Activated CD4-positive, alpha-beta T cell treated with anti-CD3 and anti-CD28 coated beads, Interleukin-2, amount 10 ng/mL, durations not matched to agents 24 days and 14 days (primary cell): ENCODE measurements at places on chromosomes 11 and 22.

GRCh38 chr22:19700790-19701419, 13.4 kb upstream of the SEPTIN5 start:
- no peak overlapping the region for H3K4me3 ChIP-seq
- H3K27ac ChIP-seq, result no peak overlapping the region
- H3K36me3 ChIP-seq, result no peaks in the 10 kb centered on the region
- peaks cover 8% of the 10 kb centered on the region for H3K27me3 ChIP-seq

DNA sequence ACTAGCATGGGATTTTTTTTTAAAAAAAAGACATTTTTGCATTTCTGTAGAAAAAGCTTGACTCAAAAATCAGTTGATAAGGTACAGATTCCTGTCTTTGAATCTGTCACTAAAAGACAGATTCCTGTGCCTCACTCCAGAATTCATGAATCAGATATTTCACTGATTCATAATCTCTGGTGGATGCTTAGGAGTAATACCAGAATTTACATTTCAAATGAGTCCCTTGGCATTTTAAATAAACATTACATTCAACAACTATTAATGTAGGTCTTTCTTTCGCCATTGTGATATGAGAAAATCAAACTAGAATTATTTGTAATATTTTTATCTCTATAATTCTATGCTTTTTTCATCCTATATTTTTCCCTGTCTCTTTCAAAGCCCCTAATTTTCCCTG, 128.3 kb downstream of the APIP start:
- H3K27ac ChIP-seq, result no peak overlapping the region
- H3K36me3 ChIP-seq, result no peaks in the 10 kb centered on the region
- no peak for DNase-seq
- H3K4me3 ChIP-seq, result no peak overlapping the region

DNA sequence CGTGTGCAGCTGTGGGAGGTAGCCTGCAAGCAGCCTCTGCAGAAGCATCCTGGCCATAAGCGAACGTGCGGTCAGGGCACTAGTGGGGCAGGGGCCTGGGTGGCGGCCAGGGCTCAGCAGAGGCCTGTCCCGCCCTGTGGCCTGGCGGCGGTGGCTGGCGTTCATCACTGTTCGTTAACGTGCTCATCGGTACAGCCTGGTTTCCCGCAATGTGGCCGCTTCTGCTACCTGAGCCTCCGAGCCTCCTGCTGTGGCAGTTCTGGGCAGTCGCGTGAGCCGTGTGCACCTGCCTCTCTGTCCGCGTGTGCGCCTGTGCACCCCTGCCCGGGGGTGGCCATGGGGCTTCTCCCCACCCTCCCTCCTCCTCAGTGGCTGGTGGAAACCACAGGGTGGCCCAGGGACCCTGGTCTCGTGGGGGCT, 117.9 kb downstream of the KCNQ1OT1 start:
- no peak for DNase-seq
- no peaks in the 10 kb centered on the region for H3K4me1 ChIP-seq
- no peaks in the 10 kb centered on the region for H3K27me3 ChIP-seq
- no peak overlapping the region for H3K4me3 ChIP-seq
- H3K27ac ChIP-seq, result no peak overlapping the region
- no peaks in the 10 kb centered on the region for H3K36me3 ChIP-seq

DNA sequence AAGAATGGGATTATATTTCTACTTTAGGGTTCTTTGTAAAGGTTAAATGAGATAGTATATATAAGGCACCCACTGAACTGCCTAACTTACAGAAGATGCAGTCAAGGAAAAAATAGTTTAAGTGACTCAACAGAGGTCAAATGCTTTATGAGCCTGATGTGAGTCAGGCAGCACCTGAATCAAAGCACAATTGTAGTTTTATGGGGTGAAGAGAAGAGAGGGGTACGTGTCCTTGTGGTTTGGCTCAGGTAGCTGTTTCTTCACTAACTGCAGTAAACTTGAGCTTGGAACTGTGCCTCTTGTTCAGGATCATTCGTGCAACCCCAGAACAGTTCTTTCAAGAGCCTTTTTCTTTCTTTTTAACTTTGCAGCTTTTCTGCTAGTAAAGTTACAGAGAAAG, 125.2 kb upstream of the SPON1 start:
- DNase-seq, result no peak
- H3K4me1 ChIP-seq, result peaks cover 3% of the 10 kb centered on the region
- H3K4me3 ChIP-seq, result no peak overlapping the region
- no peak overlapping the region for H3K27ac ChIP-seq

DNA sequence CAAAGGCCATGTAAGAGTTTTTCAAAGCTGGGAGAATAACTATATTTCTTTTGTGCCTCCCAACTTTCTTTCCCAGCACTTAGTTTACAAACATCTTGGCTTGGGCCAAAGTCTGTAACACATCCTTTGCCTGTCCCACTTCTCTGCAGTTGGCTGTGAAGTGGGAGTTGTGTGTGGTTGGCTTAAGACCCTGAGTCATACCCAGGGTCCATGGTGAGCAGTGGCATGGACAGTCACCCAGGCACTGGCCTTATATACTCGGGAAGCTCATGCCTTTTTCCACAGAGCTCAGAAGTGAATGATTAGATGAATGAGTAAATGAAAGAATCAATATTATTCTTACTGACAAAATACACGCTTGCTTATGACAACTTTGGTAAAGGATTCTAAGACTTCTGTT, 231.4 kb downstream of the BLID start:
- no peaks in the 10 kb centered on the region for H3K36me3 ChIP-seq
- H3K27ac ChIP-seq, result no peak overlapping the region
- DNase-seq, result no peak

- H3K4me3 ChIP-seq, result no peak overlapping the region
- H3K27ac ChIP-seq, result no peak overlapping the region
- no peaks in the 10 kb centered on the region for H3K27me3 ChIP-seq
- no peak for DNase-seq
- H3K36me3 ChIP-seq, result no peaks in the 10 kb centered on the region
Measured at GRCh38 chr22:48263791-48264351, 1501.4 kb downstream of the TBC1D22A start.

GRCh38 chr11:2835296-2835695, 50.3 kb downstream of the CDKN1C start:
- H3K27me3 ChIP-seq, result no peaks in the 10 kb centered on the region
- no peak for DNase-seq
- H3K4me3 ChIP-seq, result no peak overlapping the region
- H3K4me1 ChIP-seq, result no peaks in the 10 kb centered on the region

DNA sequence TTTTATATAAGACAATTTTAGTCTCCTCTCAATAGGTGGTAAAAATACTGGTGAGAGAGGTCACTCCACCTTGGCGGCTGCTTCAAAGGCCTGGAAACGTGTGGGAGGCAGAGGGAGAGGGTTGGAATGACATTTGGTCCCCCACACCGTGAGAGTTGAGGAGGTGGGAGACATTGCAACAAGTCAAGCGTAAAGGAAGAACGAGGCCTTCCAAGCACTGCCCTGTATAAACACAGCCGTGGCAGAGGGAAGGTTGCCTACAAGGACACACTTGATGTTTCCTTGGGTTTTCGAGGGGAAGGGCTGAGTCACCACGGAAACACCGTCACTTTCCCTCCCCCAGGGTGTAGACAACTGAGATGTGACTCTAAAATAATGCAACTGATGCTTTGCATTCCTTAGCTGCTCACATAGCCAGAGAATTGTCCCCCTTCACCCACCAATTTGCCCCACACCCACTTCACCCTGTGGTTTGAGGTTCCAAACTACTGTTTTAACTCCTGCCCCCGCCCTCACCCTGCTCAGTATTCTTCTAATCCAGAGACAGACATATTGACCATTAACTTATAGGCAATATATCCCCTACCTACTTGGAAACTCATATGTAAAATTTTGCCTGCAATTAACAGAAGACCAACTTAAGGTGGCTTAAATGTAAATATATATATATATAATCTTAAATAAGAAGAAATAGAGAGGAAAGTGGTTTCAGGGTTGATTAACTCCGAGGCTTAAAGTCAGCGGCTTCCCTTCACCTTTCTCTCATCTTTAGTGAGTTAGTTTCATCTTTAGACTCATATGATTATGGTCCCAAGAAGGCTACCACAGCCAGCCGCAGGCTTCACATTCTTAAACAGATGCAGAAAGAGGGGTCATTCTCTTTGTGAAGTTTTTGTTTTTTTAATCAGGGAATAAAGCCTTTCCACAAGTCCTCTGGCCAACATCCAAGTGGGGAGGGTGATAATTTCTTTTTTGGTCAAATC, 54.1 kb upstream of the BDNF start:
- no peak overlapping the region for H3K4me3 ChIP-seq
- no peaks in the 10 kb centered on the region for H3K27me3 ChIP-seq
- no peaks in the 10 kb centered on the region for H3K36me3 ChIP-seq
- H3K4me1 ChIP-seq, result no peaks in the 10 kb centered on the region

DNA sequence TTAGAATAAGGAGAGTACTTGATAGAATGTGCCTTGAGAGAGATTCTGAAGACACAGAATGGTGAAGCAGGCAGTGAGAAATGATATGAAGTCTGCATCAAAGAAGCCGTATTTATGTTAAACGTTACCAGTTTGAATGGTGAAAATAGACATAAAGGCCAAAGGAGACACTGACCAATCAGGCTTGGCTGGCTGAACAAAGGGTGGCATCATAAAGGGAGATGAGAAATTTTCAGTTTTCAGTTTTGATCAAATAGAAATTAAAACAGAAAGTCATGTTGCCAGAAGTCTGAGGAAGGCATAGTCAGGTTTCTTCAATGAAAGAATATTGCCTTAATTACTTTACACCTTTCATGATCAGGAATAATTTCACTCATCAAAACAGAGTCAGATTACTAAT, 6.6 kb downstream of the OR51F1 start:
- no peaks in the 10 kb centered on the region for H3K4me1 ChIP-seq
- peaks cover 1% of the 10 kb centered on the region for H3K27me3 ChIP-seq
- DNase-seq, result no peak
- no peaks in the 10 kb centered on the region for H3K36me3 ChIP-seq
- no peak overlapping the region for H3K4me3 ChIP-seq
- no peak overlapping the region for H3K27ac ChIP-seq

GRCh38 chr22:32080904-32081303, 37.8 kb downstream of the SLC5A1 start:
- H3K36me3 ChIP-seq, result no peaks in the 10 kb centered on the region
- H3K27ac ChIP-seq, result no peak overlapping the region
- DNase-seq, result peak; percentile 74
- peaks cover 15% of the 10 kb centered on the region for H3K27me3 ChIP-seq
- H3K4me1 ChIP-seq, result no peaks in the 10 kb centered on the region

GRCh38 chr11:64323373-64323772, 5.5 kb downstream of the PRDX5 start:
- H3K4me3 ChIP-seq, result no peak overlapping the region
- peaks cover 17% of the 10 kb centered on the region for H3K36me3 ChIP-seq
- DNase-seq, result no peak
- H3K4me1 ChIP-seq, result peaks cover 22% of the 10 kb centered on the region

DNA sequence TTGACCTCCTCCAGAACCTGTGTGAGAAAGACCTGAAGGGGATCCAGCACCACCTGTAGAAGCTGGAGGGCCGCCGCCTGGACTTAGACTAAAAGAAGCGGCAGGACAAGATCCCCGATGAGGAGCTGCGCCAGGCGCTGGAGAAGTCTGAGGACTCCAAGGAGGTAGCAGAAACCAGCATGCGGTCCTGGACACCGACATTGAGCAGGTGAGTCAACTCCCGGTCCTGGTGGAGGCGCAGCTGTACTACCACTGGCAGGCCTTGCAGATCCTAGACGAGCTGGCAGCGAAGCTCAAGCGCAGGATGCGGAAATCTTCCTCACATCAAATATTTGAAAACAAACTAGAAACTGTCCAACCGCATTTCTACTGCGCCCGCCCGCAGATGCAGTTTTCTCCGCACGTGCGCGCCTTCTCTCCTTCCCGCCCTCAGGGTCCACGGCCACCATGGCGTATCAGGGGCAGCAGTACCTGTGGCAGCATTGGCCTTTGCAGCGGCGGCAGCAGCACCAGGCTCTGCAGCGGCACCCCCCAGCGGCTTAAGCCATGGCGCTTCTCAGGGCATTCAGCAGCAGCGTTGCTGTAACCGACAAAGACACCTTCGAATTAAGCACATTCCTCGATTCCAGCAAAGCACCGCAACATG, 10.2 kb downstream of the CLDN25 start:
- H3K27me3 ChIP-seq, result peaks cover 11% of the 10 kb centered on the region
- no peaks in the 10 kb centered on the region for H3K4me1 ChIP-seq
- H3K27ac ChIP-seq, result no peak overlapping the region
- H3K4me3 ChIP-seq, result no peak overlapping the region
- H3K36me3 ChIP-seq, result no peaks in the 10 kb centered on the region

DNA sequence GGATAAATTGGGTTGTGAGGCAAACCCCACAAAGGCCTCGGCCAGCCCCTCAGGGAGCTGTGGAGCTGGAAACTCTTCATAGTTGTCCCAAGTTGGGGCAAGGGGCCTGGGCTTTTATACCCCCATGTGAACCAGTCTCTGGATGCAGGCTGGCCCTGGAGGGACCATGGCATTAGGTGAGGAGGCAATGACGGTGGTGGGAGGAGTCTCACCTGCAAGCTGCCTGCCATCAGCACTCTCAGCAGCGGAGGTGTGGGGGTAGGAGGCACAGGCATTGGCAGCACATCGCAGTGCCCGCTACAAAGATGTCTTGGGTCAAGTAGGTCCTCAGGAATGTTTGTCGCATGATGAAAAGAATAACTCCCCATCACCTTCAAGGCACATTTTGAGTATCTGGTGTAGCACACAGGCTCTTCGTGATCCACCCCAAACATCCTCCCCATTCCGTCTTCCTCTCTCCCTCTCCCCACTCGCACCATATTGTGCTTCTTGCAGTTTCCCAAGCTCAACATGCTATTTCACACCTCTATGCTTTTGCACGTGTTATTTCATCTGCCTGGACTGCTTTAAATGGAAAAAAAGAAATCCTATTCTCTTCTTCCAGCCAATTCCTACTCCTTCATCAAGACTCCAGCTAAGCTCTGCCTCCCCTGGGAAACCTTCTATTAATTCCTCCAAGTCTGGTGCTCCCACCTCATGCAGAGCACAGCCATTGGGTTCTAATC, 18.1 kb upstream of the TSKU start:
- H3K36me3 ChIP-seq, result no peaks in the 10 kb centered on the region
- H3K27me3 ChIP-seq, result peaks cover 4% of the 10 kb centered on the region
- no peak for DNase-seq
- no peak overlapping the region for H3K27ac ChIP-seq
- H3K4me3 ChIP-seq, result no peak overlapping the region
